Right lobe of liver (tissue), 6 donors: ENCODE measurements at places on chromosomes 4 and X. TPM values are rescaled to one million over a fixed set of nuclear protein-coding genes. Genes with fewer than 3 reads are reported as not detected.

GRCh38 chrX:105282077-105282476, 61.6 kb upstream of the TEX13A start:
- H3K4me1 ChIP-seq, result no peaks in the 10 kb centered on the region
- H3K27me3 ChIP-seq, result no peaks in the 10 kb centered on the region
- no peak overlapping the region for H3K4me3 ChIP-seq
- H3K36me3 ChIP-seq, result no peaks in the 10 kb centered on the region
- no peak for DNase-seq

- H3K4me1 ChIP-seq, result no peaks in the 10 kb centered on the region
- H3K36me3 ChIP-seq, result no peaks in the 10 kb centered on the region
- no peak overlapping the region for H3K27ac ChIP-seq
- no peak for DNase-seq
- H3K4me3 ChIP-seq, result no peak overlapping the region
These were observed 48.7 kb downstream of the FGFRL1 start for GRCh38 chr4:1060121-1060520.

DNA sequence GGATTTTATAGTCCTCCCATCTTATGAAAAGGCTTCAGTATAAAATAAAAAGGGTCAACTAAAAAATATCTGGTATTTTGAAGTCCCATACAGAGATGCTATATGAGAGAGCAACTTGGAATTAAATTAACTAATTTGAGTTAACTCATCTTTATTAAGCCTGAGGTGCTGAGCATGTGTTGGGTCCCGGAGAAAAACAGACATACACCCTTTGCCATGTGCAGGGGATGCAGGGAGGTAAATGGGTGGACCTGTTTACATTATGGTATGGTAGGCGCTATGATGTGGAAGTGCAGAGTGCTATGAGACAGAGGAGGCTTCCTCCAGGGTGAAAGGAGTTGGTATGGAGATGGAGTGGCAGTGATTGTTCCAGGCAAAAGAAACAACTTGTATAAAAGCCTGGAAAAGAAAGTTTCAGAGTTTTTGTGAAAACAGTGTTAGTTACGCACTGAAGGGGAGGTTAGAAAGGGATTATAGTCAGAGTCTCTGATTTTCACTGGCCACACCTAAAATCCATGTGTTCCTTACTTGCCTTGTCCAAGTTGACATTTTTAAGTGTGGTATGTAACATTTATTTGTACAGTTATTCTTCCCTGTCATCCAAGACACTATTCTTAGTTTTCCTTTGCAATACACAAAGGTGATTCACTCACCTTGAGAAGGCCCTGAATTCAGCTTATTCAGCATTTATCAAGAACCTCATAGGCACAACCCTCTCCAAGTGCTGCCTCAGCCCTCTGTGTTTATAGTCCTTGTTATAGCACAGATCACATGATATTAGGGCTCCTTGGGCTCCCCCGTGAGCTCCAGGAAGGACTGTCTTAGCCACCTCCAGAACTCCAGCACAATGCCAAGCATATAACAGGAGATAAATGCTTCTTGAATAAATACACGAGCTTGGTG, 152.0 kb downstream of the RASL11B start:
- no peak for DNase-seq
- H3K27ac ChIP-seq, result no peak overlapping the region
- H3K27me3 ChIP-seq, result no peaks in the 10 kb centered on the region
- no peaks in the 10 kb centered on the region for H3K4me1 ChIP-seq

GRCh38 chr4:183445097-183445428, 627 bp downstream of the CDKN2AIP start:
- H3K27ac ChIP-seq, result peak overlapping the region; percentile 96
- no peaks in the 10 kb centered on the region for H3K27me3 ChIP-seq
- peaks cover 45% of the 10 kb centered on the region for H3K4me1 ChIP-seq

GAGE10 gene
- total RNA-seq, result not detected

VSIG1 gene
- total RNA-seq, result not detected

DNA sequence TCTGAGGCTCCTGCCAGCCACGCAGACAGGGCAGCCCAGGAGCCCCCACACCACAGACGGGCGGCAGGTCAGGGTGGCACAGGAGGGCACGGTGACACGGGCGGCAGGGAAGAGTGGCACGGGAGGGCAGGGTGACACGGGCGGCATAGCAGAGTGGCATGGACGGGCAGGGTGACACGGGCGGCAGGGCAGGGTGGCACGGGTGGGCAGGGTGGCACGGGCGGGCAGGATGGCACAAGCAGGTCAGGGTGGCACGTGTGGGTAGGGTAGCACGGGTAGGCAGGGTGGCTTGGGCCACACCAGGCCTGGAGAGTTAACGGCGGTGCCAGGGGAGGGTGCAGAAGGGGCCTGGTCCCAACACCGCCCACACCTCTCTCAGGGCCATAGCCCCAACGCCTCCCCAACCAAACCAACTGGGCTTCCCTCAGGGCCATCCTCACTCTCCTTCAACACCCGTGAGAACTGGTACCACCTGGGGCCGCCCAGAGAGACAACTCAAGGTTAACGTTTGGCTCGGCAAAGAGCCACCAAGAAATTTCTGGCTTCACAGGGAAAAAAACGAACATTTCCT, 3.4 kb downstream of the CTBP1 start:
- H3K27me3 ChIP-seq, result no peaks in the 10 kb centered on the region
- no peaks in the 10 kb centered on the region for H3K36me3 ChIP-seq
- H3K4me3 ChIP-seq, result no peak overlapping the region
- peak; percentile 53 for DNase-seq
